CD4-positive, alpha-beta T cell treated with Interleukin-4 for 1 hour (primary cell): ENCODE measurements at places on chromosomes 16 and 17.

DNA sequence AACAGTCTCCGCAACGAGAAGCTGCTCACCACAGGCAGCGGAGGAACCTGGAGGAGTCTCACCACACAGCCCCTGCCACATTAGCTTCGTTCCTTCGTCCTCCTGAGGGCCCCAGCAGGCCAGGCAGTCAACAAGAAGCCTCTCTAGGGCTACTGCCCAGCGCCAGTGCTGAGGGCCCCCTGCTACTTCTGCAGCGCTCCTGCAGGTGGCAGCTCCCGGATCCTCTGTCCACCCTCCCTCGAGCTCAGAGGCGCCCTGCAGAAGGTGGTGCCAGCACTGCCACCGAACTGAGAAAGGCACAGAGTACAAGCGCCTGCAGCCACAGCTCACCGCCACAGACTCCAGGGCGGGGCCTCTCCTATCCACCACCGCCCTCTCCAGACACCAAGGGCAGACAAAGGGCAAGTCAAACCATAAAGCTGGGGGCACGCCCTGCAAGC, 27.3 kb downstream of the KDM8 start:
- peak; percentile 79 for DNase-seq

DNA sequence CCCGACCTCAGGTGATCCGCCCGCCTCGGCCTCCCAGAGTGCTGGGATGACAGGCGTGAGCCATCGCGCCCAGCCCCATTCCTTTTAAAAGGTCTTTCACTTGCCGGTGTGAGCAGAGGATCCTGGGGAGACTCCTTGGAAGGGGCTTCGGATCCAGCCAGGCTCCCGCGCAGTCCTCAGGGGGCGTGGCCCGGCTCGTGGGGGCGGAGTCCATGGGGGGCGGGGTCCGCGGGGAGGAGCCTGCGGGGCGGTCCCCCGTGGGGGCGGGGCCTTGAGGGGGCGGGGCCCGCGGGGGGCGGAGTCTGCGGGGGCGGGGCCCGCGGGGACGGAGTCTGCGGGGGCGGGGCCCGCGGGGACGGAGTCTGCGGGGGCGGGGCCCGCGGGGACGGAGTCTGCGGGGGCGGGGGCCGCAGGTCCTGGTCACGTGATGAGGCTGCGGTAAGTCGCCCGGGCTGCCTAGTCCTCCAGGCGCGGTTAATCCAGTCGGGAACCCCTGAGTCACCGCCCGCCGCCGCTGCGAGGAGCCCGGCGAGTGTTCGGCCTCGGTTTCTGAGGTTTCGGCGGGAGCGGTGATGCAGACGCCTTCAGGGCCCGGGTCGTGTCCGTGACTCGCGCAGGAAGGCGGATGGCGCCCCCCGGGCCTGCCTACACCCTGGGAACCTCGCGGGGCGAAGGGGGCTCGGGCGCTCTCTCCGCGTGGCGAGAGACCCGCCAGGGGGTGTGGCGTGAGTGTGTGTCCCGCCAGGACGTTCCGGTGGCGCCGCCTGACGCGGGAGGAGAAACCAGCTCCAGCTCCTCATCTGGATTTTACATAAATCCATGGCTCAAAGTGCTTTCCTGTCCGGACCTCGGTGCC, 23.6 kb upstream of the ABR start:
- DNase-seq, result peak; percentile 60

GRCh38 chr16:84842516-84843148, 22.8 kb downstream of the CRISPLD2 start:
- DNase-seq, result no peak

GRCh38 chr16:57377080-57377841, 5.0 kb downstream of the CX3CL1 start:
- no peak for DNase-seq

DNA sequence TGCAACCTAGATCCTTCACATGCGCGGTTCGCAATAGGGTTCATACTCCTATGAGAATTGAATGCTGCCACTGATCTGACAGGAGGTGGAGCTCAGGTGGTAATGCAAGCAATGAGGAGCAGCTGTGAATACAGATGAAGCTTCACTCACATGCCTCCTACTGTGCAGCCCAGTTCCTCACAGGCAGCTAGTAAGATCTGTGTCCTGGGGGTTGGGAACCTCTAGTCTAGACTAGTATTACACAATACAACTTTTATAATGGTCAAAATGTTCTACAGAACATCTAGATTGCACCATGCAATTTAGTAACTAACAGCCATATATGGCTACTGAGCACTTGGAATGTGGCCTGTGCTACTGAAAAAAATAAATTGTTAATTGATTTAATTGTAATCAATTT, 26.7 kb downstream of the ABCA5 start:
- DNase-seq, result no peak

DNA sequence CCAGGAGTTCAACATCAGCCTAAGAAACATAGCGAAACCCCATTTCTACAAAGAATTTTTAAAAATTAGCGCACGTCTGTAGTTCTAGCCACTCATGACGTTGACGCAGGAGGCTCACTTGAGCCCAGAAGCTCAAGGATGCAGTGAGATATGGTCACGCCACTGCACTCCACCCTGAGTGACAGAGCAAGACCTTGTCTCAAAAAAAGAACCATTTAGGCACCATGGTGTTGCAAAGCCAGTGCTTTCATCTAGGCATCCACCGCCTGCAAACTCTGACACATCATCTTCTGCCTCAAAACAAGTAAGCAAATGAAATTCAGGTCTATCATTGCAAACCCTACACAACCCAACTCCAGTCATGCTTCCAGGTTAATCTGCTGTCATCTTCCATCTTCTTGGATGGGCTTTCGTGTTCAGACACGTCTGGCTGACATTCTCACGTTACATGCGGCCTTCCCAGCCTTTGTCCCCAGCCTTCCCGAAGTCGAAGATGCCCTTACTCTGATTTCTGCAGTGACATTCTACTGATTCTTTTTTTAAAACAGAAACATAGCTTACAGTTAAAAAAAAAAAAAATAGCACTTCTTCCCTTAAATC, 8.9 kb downstream of the ANKRD11 start:
- DNase-seq, result no peak

DNA sequence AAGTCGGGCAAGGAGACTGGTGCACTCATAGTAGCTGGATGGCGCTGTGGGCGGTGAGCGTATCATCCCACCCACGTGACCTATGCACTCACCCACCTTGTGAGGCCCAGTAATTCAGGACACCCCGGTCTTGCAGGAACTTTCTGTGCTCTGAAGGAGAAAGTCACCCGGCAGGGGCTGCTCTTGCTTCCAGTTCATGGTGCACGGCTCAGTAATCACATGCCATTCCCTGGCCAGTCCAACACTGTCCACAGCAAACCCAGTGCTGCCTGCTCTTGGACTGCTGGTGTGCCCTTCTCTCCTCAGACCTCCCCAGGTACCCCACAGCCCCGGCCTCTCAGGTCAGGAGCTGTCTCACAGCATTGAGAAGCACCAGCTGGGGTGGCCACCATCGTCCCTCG, 16.4 kb upstream of the RHBDF2 start:
- no peak for DNase-seq

DNA sequence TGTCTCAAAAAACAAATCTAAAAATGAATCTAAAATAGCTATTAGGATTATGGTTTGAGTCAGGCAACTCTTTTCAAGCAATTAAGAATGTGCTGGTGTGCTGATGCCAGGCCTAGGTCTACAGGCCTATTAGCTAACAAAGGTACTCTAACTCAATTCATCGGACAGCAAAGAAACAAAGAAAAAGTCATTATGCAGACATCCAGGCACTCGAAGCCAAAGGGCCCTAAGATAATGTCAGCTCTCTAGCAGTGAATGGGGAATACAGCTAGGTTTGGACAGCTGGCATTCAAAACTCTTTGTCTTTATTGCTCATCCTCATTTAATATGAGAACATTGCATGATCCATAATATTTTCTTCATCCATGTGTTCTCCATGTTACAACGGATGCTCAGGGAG, 108.5 kb downstream of the TMEM114 start:
- DNase-seq, result no peak

DNA sequence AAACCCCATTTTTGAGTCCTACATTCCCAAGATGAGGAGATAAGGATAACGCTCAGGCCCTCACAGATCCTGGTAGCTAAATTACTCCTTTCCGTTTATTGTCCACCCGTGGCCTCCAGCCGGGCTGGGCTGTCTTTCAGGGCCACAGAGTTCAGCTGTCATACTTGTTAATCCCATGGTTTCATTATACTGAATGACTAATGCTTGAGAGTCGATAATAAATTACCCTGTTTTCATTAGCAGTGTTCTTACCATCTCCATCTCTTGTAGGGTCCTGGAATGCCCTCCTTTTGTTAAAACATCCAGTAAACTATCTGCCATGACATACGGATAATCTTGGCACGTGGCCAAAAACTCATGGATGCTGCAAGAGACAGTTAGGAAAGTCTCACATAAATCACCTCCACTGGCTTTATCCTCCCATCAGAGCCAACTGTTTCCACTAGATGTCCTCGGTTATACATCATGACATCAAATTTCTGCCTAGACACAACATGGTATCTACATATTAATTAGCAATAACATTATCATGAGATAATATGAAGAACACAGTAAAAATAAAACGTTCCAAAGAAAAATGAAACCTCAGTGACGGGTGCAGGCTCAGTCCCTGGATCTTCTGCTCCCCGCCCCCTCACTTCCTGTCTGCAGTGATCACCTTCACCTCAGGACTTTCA, 45.3 kb downstream of the BRD7 start:
- no peak for DNase-seq
